Left ventricle myocardium inferior (tissue), 1 donor: ENCODE measurements at places on chromosomes 6 and 20.

GRCh38 chr6:129416337-129416990 is 293.5 kb downstream of the ARHGAP18 start:
- peak; percentile 20 for DNase-seq

DNA sequence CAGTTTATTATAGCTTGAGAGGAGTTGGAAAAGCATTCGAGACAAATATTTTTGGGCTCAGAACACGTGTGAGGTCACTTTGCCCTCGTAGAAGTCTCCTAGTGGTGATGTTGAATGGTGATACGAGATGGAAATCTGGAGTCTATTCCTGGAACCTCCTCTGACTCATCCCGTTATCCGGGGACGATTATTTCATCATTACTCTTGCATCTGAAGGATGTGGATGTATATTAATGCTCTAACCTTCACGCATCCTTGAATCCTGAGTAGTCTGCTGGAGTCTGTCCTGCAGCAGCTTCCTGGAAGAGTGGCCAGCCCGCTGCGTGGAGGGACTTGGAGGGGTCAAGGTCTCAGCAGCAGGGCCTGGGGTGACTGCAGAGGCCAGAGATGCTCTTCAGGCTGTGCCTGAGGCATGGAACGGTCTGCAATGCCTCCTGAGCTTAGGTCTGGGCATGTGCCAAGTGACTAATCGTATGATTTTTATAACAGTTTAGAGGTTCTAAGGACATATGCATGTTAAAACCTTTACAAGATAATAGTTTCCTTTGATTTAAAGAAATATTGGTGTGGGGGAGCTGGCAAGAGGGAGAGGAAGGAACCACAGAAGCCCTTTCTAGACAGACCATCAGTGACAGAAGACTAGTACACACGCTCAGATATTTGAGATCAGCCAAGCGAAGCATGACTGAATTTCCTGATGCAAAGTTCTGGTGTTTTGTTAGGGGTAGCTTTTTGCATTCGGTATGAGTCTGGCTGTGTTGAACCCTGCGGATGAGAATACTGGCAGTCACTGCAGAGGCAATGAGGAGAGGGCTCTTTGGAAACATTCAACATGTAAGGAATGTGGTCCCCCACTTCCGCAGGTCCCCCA is 400.2 kb downstream of the QKI start:
- DNase-seq = no peak

DNA sequence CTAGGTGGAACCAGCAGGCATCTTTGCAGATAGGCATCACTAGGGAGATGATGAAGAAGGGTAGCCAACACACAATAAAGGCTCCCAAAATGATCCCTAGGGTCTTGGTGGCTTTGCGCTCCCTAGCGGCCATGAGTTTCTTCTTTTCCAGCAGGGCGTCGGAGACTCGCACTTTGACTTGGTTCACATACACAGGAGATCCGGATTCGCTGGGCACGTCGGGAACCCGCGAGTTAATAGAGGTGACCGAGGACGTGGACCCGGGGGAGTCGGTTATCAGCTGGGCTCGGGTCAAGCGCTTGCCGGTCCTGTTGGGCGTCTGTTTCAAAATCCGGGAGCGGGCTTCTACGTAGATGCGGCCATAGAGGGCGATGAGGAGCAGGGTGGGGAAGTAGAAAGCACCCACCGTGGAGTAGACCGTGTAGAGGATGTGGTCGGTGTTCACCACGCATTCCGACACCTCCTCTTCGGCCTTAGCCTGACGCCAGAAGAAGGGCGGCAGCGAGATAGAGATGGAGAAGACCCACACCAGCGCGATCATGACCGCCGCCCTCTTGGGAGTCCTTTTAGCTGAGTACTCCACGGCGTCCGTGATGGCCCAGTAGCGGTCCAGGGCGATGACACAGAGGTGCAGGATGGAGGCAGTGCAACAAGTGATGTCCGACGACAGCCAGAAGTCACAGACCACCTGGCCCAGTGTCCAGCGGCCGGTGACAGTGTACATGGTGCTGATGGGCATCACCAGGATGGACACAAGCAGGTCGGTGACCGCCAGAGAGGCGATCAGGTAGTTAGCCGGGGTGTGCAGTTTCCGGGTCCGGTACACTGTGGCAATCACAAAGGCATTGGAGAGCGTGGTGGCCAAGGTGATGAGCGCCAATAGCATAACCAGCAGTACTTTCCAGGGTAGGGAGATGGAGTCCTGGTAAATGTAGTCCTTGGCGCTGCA is 658 bp downstream of the HTR1B start:
- DNase-seq = no peak

- DNase-seq = no peak
These were observed 28.7 kb downstream of the FGD2 start for GRCh38 chr6:37033819-37034795.

DNA sequence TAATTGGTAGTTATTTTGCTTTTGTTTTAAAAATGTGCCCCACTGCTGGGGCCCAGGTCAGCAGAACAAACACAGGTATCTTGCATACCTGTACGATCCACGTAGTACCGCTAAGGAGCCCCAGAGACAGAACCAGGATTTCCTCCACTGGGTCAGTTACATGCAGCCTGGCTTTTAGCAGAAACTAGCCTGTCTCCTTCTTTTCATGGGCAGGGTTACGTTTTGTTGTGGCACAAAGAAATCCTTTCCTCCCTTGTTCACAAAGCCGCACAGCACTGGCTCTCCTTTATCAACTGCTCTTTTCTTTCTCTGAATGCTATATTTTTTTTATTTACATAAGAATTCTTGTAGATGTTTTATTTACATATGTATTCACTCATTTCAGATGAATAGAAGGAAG is 190.3 kb upstream of the POU3F2 start:
- no peak for DNase-seq

GRCh38 chr6:113690281-113691259 is 166.6 kb upstream of the MARCKS start:
- DNase-seq = no peak

GRCh38 chr6:122715725-122716124 is 63.8 kb upstream of the FABP7 start:
- no peak for DNase-seq

DNA sequence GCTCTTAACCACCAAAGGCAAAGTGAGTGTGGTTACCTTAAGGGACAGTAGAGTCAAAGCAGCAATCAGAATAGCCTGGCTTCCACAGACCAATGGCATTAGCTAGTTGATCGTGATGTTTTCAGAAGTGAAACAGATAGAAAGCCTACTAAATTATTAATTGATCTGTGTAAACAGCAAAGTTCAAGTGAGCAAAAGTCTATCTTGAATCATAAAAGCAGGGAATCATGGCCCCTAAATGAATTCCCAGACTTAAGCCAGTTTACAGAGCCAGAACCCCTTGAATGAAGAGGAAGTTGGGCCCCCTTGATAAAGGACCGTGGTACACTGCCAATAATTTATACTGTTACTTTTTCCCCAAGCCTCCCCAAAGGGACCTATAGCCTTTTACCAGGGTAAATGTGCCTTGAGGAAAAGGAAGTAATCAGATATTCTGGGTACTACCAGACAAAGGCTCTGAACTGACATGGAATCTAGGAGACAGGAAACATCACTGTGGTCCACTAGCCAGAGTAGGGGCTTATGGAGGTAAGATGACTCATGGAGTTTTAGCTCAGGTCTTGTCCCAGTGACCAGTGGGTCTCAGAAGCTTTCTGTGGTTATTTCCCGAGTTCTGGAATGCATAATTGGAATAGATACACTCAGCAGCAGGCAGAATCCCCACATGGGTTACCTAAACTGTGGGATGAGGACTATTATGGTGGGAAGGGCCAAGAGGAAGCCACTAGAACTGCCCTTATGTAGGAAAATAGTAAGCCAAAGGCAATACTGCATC is 317.5 kb downstream of the CD83 start:
- no peak for DNase-seq
